ENCODE measurements at places on chromosomes 12 and 14.

DNA sequence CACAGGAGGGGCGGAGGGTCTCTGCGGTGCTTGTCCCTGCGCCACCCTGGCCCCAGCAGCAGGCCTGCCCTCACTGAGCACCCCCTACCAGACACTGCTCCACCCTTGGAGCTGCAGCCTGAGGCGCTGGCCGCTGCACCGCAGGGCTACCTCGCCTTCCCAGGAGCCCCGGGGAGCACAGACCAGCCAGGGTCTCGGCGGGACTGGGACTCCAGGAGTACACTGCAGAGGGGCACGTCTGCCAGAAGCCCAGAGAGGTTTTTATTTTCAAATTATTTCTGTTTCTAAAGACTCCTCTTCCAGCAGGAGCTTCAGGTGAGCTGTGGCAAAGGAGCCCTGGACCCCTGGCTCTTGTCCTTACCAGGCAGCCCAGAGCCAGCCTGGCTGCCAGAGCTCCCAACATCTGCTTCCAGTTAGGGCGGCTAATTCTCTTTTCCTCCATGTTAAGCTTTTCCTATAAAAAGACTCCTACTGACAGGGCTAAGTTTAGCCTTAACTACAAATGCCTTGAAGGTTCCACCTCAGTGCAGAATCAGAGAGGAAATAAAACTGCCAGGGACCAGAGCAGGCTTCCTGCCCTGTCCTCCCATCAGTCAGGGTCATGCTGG, 26.4 kb downstream of the DEGS2 start:
- no peak for DNase-seq
- no peak overlapping the region for H3K4me3 ChIP-seq
- H3K36me3 ChIP-seq: no peaks in the 10 kb centered on the region
- no peaks in the 10 kb centered on the region for H3K4me1 ChIP-seq
- H3K27me3 ChIP-seq: no peaks in the 10 kb centered on the region

GRCh38 chr14:64812412-64812811, 67.3 kb downstream of the SPTB start:
- H3K36me3 ChIP-seq: no peaks in the 10 kb centered on the region
- H3K27me3 ChIP-seq: no peaks in the 10 kb centered on the region
- H3K27ac ChIP-seq: no peak overlapping the region

DNA sequence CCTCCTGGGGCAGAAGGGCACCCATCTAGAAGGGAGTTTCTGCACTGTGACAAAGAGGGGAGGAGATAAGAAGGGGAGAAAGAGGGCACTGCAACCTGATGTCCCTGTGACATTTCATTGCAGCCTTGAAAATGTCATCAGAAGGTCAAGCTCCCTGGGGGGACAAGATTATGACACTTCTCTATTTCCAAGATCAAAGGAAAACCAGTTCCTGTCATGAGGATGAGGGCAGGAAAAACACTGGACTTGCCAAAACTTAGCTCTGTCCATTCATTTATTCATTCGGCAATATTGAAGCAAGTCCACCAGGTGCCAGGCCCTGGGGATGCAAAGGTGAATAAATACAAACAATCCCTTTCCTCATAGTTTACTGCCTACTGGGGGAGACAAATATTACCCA, 138.4 kb upstream of the CDKN3 start:
- H3K36me3 ChIP-seq: no peaks in the 10 kb centered on the region
- H3K4me3 ChIP-seq: no peak overlapping the region
- H3K4me1 ChIP-seq: peaks cover 28% of the 10 kb centered on the region
- H3K27ac ChIP-seq: 0 out of 2 replicates have a peak overlapping the region, but pooled peaks have one; percentile 17
- no peaks in the 10 kb centered on the region for H3K27me3 ChIP-seq

DNA sequence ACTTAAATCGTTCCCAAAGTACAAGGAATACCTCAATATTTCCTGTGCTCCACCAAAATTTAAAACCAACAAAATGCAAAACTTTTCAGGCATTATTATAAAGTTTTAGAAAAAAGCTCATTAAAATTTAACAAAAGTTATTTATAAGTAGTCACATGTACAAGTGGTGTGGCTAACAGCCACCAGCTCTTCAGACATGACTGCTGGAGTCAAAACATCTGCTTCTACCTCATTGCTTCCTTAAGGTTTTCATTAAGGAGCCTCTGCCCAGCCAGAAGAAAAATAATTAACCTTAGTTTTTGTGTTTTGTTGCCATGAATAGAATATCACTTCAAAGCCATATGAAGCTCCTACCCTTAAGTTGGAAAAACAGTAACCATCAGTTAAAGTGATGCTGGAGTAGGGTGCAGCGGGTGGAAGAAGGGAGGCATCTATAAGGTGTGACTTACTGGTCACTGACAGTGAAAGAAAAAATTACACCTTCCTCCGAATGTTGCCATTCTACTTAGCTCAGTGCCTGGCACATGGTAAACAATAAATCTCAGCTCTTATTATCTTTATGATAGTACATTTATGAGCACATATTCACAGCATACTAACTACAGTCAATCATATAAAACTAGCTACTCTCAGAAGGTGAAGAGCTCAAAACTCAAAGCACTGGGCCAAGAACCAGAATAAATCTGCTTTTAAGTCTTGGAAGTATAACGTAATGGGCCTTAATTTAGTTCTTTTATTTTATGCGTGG, 57.7 kb downstream of the GALC start:
- DNase-seq: no peak
- no peaks in the 10 kb centered on the region for H3K36me3 ChIP-seq
- H3K27ac ChIP-seq: no peak overlapping the region
- no peak overlapping the region for H3K4me3 ChIP-seq

DNA sequence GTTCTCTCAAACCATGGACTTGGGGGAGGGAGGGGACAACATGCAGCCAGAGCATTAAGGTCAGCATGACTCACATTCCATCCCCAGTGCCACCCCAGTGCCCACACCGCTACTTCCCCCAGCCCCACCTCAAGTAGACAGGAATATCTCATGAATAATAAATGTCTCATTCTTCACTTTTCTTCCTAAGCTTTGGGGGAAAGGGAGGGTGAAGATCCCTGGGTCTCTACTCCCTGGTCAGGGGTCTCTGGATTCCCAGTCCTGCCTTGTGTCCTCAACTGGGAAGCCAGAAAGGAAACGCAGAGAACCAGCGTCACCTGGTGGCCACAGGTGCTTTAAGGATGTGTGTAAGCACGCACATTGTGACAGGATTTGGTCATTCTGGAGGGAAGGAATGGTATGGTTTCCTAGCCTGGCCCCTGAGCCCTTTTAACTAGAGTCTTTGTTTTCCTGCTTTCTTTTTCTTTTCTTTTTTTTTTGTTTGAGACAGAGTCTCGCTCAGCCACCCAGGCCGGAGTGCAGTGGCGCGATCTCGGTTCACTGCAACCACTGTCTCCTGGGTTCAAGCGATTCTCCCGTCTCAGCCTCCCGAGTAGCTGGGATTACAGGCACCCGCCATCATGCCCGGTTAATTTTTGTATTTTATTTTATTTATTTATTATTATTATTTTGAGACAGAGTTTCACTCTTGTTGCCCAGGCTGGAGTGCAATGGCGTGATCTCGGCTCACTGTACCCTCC, 3.4 kb downstream of the GPR84 start:
- no peak overlapping the region for H3K4me3 ChIP-seq
- peak overlapping the region; percentile 34 for H3K27ac ChIP-seq
- H3K4me1 ChIP-seq: peaks cover 26% of the 10 kb centered on the region
- H3K36me3 ChIP-seq: no peaks in the 10 kb centered on the region

- DNase-seq: no peak
- no peaks in the 10 kb centered on the region for H3K4me1 ChIP-seq
- H3K27me3 ChIP-seq: no peaks in the 10 kb centered on the region
- no peaks in the 10 kb centered on the region for H3K36me3 ChIP-seq
- H3K27ac ChIP-seq: no peak overlapping the region
- no peak overlapping the region for H3K4me3 ChIP-seq
Observed at GRCh38 chr14:78592616-78593219, 422.5 kb downstream of the NRXN3 start.

- H3K4me3 ChIP-seq: no peak overlapping the region
- H3K36me3 ChIP-seq: peaks cover 25% of the 10 kb centered on the region
- peaks cover 6% of the 10 kb centered on the region for H3K4me1 ChIP-seq
- peak; percentile 23 for DNase-seq
Observed at GRCh38 chr12:53190108-53190729, 9.5 kb upstream of the CSAD start.

GRCh38 chr12:66497008-66497897, 181.6 kb downstream of the GRIP1 start:
- no peak overlapping the region for H3K4me3 ChIP-seq
- no peaks in the 10 kb centered on the region for H3K36me3 ChIP-seq
- H3K4me1 ChIP-seq: no peaks in the 10 kb centered on the region
- DNase-seq: no peak
- peaks cover 33% of the 10 kb centered on the region for H3K27me3 ChIP-seq
- no peak overlapping the region for H3K27ac ChIP-seq

Measured in HCT116 (cell line).